ENCODE measurements at places on chromosomes 2 and 18.
A peak's percentile ranks its signal among the peaks of the same experiment; 100 is the strongest.

GRCh38 chr2:14340703-14341102 is 291.8 kb upstream of the LRATD1 start:
- DNase-seq: no peak

DNA sequence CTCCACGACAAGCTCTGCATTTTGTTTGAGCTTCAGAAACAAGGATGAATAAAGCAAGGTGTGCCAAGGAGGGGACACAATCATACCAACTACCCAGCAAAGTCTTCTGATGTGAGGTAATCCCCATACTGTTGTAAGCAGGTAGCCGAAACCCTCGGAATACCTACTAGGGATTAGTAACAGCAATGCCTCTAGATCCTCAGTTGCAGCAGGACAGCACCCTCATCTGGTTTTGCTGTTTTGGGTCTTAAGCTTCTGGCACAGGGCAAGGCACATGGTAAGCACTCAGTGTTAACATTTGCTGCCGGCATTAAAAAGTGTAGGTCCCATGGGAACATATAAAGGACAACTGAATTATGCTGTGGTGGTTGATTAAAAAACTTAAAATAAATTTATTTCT is 16.0 kb upstream of the LINC00305 start:
- no peak for DNase-seq

DNA sequence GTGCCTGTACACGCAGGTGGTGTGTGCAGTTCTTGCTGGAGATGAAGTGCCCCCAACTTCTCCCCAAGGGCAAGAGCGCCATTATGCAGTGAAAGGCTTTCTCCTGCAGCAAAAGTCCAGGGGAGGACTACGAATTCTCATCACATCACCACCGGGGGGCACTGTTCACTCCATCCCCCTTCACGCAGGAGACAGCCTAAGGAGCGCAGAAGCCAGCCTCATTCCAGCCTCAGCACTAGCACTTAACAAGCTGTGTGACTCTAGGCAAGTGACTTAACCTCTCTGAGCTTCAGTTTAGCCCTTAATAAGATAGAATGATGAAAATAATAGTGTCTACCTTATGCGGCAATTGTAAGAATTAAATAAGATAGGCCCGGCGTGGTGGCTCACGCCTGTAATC is 32.3 kb downstream of the DNMT3A start:
- DNase-seq: peak; percentile 57

DNA sequence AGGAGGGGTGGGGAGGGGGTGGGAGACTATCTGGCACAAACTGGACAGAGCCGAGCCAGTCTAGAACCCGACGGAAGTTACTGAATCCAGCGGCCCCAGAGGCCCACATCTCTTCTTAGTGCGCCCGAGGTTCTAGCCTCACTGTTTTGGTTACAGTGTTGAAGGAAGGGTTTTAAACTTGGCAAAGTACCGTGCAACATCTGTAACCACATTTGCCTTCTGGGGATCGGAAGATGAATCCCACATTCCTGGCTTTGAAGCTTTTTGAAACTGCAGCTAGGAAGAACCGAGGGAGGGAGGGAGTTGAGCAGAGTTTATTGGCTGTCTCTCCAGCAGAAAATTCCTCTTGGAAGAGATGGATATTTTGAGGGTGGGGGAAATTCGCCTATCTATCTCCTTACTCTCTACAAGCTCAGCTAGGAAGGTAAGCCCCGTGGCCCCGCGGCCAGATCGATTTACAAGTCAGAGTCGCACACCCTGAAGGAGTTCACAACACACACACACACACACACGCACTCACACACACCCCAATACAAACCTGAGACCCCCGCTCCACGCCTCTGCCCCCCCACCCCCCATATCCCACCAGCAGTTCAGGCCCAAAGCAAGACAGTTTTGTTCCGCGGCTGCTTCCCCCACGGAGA is 1.0 kb downstream of the ACVR1 start:
- DNase-seq: peak; percentile 21

DNA sequence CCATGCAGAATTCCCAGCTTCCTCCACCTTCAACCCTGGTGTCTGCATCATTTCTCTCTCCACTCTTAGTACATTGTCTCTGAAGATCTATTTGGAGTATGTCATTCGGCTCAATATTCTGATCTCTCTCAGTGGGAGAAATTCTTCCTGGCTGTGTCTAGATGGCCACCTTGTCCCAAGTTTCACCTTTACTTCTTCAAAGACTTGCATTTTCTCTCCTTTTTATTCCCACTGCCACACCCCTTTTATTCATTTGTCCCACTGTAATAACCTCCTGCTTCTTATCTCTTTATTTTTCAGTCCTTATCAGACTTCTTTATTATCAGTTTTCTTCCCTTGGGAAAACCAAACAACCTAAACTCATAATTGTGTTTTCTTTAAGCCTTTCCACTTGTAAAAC is 54.3 kb upstream of the CERS6 start:
- no peak for DNase-seq
